Left ventricle myocardium inferior (tissue), 1 donor: ENCODE measurements at places on chromosomes 11 and 22. TPM values are rescaled to one million over a fixed set of nuclear protein-coding genes. Genes with fewer than 3 reads are reported as not detected.

Gene MS4A15
- total RNA-seq = not detected

Gene OR9G1
- not detected for total RNA-seq

Gene SLC36A4
- total RNA-seq = 7.1 TPM

Gene TCF20
- total RNA-seq = 17.2 TPM

Gene TENM4
- 0.63 TPM for total RNA-seq

Gene ARHGEF17
- 53.1 TPM for total RNA-seq

Gene ZBTB16
- total RNA-seq = 64.5 TPM

Gene GPR152
- total RNA-seq = not detected

Gene NPTXR
- 23.3 TPM for total RNA-seq

Gene BAIAP2L2
- total RNA-seq = 0.16 TPM

Gene OR2D2
- total RNA-seq = not detected

Gene PVALB
- not detected for total RNA-seq

Gene LRRC56
- 0.25 TPM for total RNA-seq

Gene TRIM29
- not detected for total RNA-seq

Gene HMGXB4
- 8.6 TPM for total RNA-seq

Gene CDC45
- total RNA-seq = 0.77 TPM

Gene CTTN
- 144 TPM for total RNA-seq

Gene CLCF1
- 0.82 TPM for total RNA-seq

Gene UBASH3B
- 2.6 TPM for total RNA-seq

Gene PHLDA2
- total RNA-seq = not detected

Gene TMEM45B
- total RNA-seq = not detected
